Left colon (tissue), 2 donors: ENCODE measurements at places on chromosomes 16 and 17. TPM values are rescaled to one million over a fixed set of nuclear protein-coding genes. Genes with fewer than 3 reads are reported as not detected.

DHX58 gene
- 10.8 TPM for total RNA-seq

TM4SF5 gene
- 17.3 TPM for total RNA-seq

SGF29 gene
- 26.4 TPM for total RNA-seq

PPM1E gene
- total RNA-seq = 0.22 TPM

SLC35G6 gene
- total RNA-seq = not detected

PHOSPHO1 gene
- not detected for total RNA-seq

SAMD14 gene
- 0.92 TPM for total RNA-seq

ACAP1 gene
- total RNA-seq = 9.0 TPM

LRRC37A gene
- total RNA-seq = 4.1 TPM
